ENCODE measurements at places on chromosomes 2 and 18. TPM values are rescaled to one million over a fixed set of nuclear protein-coding genes. Genes with fewer than 3 reads are reported as not detected.
A peak's percentile ranks its signal among the peaks of the same experiment; 100 is the strongest.

Gene SH3BP4
- 19.9 TPM for total RNA-seq

Gene SLC9A4
- 0.11 TPM for total RNA-seq

DNA sequence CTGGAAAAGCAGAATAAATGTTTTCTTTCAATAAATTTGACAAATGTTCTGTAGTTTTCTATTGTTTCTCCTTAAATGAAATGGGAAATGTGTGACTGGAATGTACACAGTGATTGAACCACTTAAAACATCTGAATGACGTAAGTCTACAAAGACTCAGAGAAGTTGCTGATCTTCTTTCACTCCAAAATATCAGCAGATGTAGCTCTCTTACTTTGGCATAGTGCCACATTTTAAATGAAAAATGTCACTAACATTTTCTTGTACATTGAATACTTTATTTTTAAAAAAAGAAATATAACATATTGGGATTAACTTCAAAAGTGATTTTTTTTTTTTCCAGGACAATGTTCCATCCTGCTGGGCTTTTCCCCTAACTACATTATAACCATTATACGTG, 565.6 kb downstream of the TMEM182 start:
- H3K4me3 ChIP-seq: no peak overlapping the region
- no peaks in the 10 kb centered on the region for H3K36me3 ChIP-seq
- H3K27me3 ChIP-seq: no peaks in the 10 kb centered on the region

DNA sequence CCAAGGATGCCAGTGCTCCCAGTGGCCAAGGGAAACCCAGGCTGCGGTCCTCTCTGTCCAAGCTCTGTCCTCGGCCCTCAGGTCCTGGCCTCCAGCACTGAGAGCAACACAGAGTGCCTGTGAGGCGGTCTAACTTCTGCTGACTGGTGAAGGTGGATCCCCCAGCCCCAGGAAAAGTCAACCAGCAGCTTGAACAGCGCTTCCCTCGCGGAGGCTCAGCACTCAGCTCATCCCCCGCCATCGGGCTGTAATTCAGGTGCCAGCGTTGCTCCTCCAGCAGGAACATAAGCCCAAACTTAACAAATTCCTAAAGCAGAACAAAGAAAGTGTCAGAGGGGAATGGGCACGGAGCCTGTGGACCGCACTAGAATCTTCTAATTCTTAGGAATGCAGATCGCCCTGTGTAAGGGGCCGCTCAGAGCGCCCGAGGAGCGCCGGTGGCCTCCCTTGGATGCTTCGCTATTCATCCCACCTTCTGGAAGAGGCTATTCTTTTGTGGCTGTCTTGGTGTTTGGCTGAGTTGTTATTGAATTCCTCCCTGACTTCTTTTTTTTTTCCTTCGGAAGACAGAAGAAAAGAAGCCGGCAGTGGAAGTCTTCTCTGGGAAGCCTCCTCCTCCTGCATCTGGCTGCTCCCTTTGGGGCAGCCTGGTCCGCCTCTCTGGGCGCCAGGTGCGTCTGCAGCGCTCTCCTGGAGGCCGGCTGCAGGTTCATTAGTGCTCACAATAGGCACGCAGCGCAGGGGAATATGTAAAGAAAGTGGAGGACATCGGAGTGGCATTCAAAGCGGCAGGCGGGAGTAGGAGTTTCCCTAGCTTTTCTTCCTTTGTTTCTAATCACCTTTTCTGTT, 905.6 kb downstream of the TSN start:
- no peaks in the 10 kb centered on the region for H3K27me3 ChIP-seq
- no peak for DNase-seq
- H3K27ac ChIP-seq: no peak overlapping the region
- no peaks in the 10 kb centered on the region for H3K36me3 ChIP-seq
- H3K4me3 ChIP-seq: no peak overlapping the region

DNA sequence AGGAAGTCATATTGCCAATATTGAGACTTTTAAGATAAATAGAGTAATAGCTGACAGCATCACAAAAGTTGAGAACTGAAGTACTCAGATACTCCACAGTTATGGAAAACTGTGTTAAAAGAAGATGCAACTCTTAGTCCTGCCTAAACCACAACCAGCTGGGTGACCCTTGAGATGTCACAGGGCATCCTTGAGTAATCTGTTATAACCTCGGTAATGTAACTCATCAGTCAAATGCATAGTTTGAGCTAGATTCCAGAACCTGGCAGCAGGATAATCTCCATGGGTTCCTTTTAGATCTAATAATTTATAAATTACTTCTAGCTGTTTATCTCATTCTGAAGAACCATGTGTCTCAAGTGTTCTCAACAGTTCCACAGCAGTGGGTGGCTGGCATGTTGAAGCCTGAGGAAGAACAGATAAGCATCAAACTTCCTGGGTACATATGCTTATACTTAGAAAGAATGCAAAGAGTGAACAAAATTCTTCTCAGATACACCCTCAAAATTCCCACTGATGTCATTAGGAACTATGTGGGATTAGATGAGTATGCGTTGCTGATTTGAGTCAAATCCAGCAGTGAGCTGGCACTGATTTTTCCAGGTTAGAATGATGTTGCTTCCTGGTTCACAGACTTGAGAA, 304.1 kb upstream of the ERBB4 start:
- H3K4me1 ChIP-seq: peaks cover 24% of the 10 kb centered on the region
- peak overlapping the region; percentile 77 for H3K27ac ChIP-seq
- peak; percentile 76 for DNase-seq
- no peak overlapping the region for H3K4me3 ChIP-seq

DNA sequence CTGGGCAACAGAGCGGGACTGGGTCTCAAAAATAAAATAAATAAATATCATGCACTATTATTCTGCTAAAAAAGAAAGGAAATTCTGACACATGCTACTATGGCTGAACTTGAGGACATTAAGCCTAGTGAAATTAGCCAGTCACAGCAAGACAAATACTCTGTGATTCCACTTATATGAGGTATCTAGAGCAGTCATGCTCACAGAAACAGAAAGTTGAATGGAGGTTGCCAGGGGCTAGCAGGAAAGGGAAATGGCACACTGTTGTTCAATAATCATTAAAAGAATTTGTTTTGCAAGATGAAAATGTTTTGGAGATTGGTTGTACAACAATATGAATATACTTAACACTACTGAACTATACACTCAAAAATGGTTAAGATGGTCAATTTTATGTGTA, 60.8 kb downstream of the NCKAP1 start:
- DNase-seq: peak; percentile 21
- H3K4me3 ChIP-seq: no peak overlapping the region
- H3K36me3 ChIP-seq: peaks cover 63% of the 10 kb centered on the region
- H3K27ac ChIP-seq: peak overlapping the region; percentile 18
- H3K4me1 ChIP-seq: peaks cover 26% of the 10 kb centered on the region

Gene FER1L5
- 1.2 TPM for total RNA-seq

DNA sequence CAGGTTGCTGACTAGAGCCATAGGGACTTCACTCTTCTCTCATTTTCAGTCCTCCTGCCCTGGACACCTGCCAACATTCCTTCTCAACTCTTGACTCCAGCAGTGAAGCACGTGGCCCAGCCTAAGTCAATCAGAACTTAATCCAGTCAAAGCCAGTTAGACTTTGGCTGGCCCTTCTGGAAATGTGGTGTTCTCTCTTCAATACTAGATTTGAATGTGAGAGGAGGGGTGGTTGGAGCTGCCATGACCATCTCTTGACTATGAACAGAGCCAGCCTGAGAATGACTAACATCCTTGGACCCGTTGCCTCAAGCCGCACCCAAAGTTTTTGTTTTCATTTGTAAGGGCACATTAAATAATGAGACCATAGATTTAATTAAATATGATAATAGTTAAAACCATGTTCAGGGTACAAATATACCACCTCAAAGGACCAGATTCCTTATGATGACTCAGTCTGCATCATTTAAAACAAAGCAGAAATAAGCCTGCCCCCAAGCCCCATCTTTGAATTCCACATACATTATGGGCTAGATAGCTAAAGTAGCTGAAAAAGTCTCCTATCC, 49.7 kb upstream of the RASGRP3 start:
- no peaks in the 10 kb centered on the region for H3K4me1 ChIP-seq
- H3K36me3 ChIP-seq: no peaks in the 10 kb centered on the region
- H3K27me3 ChIP-seq: no peaks in the 10 kb centered on the region

- H3K4me3 ChIP-seq: no peak overlapping the region
- no peaks in the 10 kb centered on the region for H3K4me1 ChIP-seq
- H3K27ac ChIP-seq: no peak overlapping the region
- no peaks in the 10 kb centered on the region for H3K27me3 ChIP-seq
- no peaks in the 10 kb centered on the region for H3K36me3 ChIP-seq
Observed at GRCh38 chr18:49632588-49632987, 70.7 kb downstream of the LIPG start.

Gene KIF5C
- total RNA-seq: 0.74 TPM

DNA sequence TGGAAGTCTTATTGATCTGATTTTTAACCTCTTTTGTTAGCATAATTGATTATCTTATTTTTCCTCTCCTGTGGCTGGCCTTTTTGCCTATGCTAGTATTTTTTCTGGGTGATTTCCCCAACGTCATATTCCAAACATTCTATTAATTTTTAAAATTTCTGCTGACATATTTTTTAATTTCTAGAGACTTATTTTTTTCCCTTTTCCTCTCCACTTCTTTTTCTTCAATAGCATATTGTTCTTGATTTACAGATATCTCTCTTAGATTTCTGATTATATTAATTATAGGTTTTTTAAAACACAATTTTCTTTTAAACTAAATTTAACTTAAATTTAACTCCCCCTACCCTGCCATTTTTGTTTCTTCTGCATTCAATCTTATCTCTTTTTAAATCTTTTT, 47.2 kb upstream of the NR4A2 start:
- H3K36me3 ChIP-seq: no peaks in the 10 kb centered on the region
- H3K4me3 ChIP-seq: no peak overlapping the region
- no peaks in the 10 kb centered on the region for H3K27me3 ChIP-seq
- H3K4me1 ChIP-seq: no peaks in the 10 kb centered on the region

Gene DAW1
- 1.2 TPM for total RNA-seq

Gene CCDC141
- not detected for total RNA-seq

Gene ADRA2B
- not detected for total RNA-seq

Gene KCTD18
- 15.6 TPM for total RNA-seq

DNA sequence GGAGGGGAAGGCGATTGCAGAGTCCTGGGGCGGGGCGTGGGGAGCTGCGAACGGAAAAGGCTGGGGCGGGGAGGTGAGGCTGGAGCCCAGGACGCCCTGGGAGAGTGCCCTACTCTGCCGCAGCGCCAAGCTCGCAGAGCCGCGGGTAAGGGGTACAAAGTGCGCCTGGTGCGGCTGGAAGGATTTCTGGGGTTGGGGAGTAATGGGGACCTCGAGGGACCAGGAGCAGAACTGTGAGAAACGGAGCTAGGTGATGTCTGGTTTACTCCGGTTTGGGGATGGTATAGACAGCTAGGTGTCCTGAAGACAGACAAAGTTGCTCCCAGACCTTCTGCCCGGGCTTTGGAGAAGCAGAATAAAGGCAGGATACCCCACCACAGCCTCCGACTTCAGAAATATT, 718 bp upstream of the NXPH2 start:
- no peak overlapping the region for H3K4me3 ChIP-seq
- no peak for DNase-seq
- H3K4me1 ChIP-seq: peaks cover 8% of the 10 kb centered on the region
- no peak overlapping the region for H3K27ac ChIP-seq

Gene NT5DC4
- not detected for total RNA-seq

Gene SSB
- total RNA-seq: 231 TPM

DNA sequence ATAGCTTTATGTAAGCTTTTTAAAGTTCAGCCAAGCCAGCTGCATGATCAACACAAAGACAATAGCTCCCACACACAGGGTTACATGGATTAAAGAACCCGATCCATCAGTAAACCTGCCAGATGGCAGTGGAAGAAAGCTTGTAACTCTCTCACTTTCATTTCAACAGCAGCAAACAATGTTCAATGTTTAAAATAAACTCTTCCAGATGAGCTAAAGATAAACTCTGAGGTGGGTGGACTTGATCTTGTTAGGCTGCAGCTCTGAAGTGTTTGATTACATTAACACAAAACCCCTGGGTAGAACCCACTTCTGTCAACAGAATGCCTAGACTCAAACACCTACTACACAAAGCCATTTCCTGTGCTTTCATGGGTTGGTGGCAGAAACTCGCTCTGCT, 13.9 kb downstream of the RDH14 start:
- H3K27me3 ChIP-seq: no peaks in the 10 kb centered on the region
- H3K36me3 ChIP-seq: no peaks in the 10 kb centered on the region
- H3K4me1 ChIP-seq: peaks cover 48% of the 10 kb centered on the region
- H3K4me3 ChIP-seq: no peak overlapping the region

GRCh38 chr2:26913999-26914658, 56.3 kb upstream of the MAPRE3 start:
- peaks cover 20% of the 10 kb centered on the region for H3K36me3 ChIP-seq
- no peak for DNase-seq
- H3K4me3 ChIP-seq: no peak overlapping the region
- H3K27ac ChIP-seq: peak overlapping the region; percentile 20
- H3K4me1 ChIP-seq: peaks cover 50% of the 10 kb centered on the region

Gene NTSR2
- not detected for total RNA-seq

DNA sequence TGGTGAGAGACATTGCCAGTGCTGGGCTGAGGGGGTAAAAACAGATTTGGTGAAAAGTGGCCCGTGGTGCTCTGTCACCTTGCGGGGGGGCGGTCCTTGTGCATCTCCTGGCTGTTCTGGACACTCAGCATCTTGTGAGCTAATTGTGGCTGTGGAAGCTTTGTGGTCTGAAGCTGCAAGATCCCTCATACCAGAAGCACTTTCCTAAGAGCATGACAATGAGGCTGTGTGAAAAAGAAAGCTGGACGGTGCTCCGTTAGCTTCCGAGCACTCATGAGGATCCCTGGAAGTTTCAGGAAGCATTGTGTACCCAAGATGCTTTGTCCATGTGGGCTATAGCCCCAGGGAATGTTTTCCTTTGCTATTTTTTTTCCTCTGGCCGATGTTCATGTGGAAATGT, 74.5 kb downstream of the CABLES1 start:
- H3K27me3 ChIP-seq: no peaks in the 10 kb centered on the region
- no peak overlapping the region for H3K4me3 ChIP-seq
- no peak for DNase-seq
- H3K36me3 ChIP-seq: no peaks in the 10 kb centered on the region

Measured in A673 (cell line).